Stimulated activated CD4-positive, alpha-beta T cell treated with anti-CD3 and anti-CD28 coated beads, Interleukin-15, amount 100 ng/mL, for 1 hour (primary cell): ENCODE measurements at places on chromosomes 11 and 22.

DNA sequence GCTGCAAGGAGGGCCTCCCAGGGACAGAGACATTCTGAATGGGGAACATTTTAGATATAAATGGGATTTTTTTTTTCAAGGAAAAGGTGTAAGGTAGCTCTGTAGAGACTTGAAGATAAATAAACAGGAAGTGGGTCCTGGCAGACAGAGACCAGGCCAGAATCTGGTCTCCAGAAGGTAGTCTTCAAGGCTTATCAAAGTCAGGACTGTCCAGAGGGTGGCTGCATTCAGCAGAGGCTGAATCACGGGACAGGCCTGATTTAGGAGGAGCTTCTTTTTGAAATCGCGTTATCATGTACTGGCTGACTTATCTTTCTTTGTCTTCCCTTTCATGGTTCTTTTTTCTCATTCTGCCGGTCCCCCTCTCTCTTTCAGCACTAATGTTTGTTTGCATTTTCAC lies 542.9 kb downstream of the NTM start:
- no peak for DNase-seq

GRCh38 chr11:97537407-97538150 lies 1147.8 kb downstream of the JRKL start:
- no peak for DNase-seq

GRCh38 chr22:28282405-28283067 lies 363.5 kb upstream of the PITPNB start:
- no peak for DNase-seq

- no peak for DNase-seq
These were observed 507.6 kb downstream of the INSC start for GRCh38 chr11:15622231-15622890.

DNA sequence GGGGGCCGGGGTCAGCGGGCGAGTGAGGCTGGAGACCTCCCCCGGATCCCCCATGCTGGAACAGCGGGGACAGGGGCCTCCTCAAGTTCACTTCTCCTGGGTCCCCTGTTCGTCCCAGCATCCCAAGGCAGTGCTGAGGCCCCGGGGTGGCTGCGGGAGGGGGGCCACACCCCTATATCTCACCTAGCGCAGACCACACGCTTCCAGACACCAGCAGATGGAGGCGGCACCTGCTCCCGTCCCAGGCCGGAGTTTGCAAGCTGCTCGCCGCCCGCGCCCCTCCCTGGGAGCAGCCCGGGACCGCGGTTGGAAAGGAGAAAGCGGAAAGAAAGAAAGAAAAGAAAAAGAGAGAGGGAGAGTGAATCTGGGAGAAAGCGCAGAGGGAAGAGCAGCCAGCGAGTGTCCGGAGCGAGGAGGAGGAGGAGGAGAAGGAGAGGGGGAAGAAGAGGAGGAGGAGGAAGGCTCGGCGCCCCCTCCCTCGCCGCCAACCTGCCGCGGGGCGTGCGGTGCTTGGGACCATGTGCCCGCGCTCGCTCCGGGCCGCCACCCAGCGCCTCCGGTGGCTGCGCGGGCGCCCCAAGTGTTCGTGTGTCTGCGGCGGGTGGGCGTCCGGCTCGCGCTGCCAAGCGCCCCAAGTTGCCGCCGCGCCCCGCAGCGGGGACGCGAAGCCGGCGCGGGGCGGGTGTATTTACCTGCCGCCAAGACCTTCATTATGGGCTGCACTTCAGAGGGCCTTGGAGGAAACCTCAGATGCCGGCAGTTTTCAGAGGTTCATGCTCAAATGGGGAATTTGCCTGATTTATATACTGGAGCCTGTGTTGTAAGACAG lies at the start of gene LIF:
Gene LIF (minus strand): TSS at position 775 of the 829 bp plus-strand sequence. CDS start 64 bp downstream, at position 711.
- peak; percentile 51 for DNase-seq
